ENCODE measurements at places on chromosomes 11 and 22.

DNA sequence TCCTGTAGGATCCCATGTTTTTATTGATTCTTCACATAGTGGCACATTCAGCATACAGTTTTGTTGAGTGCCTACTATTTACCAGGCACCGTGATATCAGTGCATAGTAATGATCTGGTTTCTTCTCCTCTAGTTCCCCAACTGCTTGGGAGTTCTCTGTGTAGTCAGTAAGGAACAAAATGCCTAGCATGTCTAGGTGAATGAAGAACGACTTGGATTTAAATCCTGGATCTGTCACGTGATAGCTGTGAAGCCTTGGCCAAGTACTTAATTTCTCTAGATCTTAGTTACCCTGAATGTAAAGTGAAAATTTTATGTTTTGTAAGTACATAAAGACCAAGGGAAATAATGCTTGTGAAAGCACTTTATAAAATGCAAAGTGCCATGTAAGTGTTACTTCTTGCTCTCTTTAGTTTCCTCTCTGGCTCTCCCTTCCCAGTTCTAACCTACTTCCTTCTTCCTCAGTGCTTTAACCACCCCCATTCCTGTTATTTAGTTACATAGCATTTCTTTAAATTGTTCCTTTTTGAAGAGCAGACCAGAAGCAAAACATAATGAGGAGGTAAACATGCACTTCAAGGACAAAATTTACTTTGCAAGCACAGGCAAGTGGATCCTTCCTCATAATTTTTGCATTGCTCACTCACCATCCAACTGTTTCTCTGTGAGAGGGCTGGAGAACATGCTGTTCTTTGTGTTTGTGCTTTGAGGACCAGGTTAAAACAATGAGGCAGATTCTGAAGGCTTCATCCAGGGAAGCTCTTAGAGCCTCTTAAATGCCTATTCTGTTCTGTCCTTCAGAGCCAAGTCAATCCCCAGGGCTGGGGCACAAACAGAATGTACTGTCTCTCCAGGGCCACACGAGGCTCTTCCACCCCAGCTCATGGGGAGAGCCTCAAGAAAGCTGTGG lies 353.9 kb upstream of the TENM4 start:
- no peak for DNase-seq

- no peak for DNase-seq
Measured at GRCh38 chr11:128226106-128226716, 361.1 kb downstream of the ETS1 start.

DNA sequence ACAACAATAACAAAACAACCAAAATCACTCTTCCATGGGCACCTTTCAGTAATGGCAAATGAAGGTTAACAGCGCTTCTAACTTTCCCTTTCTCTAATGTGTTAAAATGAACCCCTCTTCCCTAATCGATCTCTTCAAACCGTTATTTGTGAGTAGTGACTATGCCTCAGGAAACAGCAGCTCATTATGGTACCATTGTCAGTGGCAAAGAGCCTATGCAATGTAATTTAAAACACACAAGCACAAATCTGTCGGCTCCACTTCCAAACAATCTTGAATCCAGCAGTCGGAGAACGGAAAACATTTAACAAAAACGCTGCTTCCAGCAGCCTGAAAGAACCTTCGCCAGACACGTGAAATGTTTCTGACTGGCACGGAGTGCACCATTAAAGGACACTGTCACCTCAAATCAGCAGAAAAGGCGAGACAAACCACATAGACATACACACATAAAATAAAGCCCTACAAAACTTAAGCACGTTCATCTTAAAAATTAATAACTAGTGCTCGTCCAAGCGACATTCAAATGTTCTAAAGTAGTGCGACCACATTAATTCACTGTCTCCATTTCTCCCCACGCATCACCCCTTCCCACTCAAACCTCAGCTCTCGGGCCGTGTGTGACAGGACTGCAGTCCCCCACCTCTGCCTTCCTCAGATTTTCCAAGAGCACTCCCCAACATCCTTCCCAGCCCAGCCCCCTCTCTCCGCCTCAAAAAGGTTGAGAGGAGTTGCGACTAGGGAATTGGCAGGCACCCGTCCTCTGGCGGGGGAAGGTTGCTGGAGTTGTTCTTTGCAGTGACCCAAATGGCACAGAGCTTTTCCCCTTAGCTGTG lies 748 bp downstream of the RAB30 start:
- peak; percentile 57 for DNase-seq

DNA sequence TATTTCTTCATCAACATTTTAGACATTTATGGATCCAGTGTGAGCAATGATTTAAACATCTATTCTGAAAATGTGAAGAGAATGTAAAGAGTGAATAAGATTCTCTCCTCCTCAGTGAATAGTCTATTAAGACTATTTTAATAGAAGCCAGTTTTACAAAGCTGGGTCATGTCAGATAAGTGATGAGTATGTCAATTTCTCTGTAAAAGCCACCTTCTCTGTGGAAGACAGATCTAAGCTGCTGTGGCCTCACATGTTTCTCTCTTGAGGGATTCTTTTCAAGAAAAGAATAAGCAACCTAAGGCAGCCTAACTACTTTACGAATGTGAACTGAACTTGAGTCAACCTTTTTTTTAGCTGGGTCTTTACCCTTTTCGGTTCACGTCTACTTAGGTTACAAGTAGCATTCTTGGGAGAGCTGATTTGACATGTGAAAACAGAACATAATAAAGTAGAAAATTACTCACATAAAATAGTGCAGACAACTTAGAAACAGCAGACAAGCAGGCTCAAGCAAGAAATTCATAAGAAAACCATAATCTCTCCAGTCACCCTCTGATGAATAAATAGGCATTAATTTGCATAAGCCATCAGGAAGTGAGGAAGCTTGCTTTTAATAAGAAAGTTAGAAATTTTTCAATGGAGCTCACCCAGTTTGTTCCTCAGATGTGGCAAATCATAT lies 9.9 kb downstream of the CTSC start:
- DNase-seq = no peak

DNA sequence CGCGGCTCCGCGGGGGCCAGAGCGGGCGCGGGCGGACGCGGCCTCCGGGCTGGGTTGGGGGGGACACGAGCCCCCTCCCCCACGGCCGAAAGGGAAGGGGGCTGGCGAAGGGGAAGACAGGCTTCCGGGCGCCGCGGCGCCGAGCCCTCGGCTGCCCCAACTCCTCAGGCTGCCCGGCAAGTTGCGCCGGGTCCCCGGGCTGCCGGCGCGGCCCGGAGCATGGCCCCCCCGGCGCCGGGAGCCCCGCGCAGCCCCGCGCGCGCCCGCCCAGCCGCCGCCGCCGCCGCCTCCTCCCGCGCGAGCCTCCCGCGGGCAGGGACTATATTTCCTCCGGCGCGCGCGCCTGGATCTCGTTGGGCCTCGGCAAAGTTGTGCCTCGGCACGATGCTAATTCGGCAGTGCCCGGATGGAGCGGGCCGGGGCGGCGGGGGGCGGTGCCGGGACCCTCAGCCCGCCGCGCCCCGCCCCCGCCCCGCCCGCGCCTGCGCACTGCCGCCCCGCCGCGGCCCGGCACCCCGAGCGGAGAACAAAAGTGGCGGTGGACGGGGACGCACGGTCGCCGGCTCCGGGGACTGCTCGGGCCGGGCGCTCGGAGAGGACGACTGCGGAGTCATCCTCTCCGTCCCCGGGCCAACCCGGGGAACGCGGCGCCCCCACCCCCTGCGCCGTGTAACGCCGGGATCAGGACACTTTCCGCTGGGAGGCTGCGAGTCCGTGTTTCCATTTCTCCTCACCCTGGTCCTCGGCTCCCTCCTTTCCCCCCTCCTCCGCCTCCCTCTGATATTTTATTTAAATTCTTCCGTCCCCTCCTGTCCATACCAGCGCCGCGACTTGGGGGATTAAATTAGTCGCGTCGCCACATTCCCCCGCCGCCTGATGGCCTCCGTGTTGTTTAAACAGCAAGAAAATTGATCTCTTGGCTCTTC lies at the start of gene PHF21B:
Gene PHF21B (minus strand): TSS at position 400 of the 926 bp plus-strand sequence. CDS start 456 bp downstream, outside the sequence.
- peak; percentile 38 for DNase-seq

GRCh38 chr11:28400331-28401100 lies 292.3 kb downstream of the METTL15 start:
- DNase-seq = peak; percentile 62

GRCh38 chr11:122659676-122660554 lies 4.4 kb downstream of the UBASH3B start:
- peak; percentile 48 for DNase-seq

GRCh38 chr11:16286095-16286494 lies 70.3 kb downstream of the SOX6 start:
- no peak for DNase-seq

- DNase-seq = no peak
Measured at GRCh38 chr11:63814383-63814736, 1.1 kb downstream of the SPINDOC start.

DNA sequence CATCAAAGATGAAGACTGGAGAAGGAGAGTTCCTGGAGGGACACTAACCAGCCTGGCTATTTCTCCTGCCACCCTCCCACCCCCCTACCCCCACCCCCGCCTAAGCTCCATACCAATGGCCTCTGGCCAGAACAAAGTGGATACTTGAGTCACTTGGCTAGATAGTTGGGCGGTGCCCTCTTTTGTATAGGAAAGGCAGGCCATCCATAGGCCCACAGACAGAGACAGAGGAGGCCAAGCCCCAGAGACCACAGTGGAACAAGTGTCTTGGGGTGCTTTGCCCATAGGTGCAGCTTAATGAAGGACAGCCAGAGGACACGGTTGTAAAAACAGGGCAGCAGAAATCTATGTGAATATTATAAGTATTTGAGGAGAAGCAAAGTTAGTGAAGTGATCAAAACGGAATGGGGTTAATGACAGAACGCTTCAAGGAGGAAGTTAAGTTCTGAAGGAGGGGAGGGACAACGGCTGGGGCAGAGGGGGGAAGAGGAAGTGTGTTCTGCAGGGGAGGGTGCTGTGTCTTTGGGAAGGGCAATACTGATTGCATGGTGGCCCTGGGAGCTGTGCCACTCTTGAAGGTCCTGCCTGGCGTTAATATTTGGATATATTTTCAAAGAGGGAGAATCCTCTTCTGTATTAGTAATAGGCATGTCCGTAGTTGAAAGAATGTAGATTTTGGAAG lies 32.7 kb downstream of the FLI1 start:
- no peak for DNase-seq

- DNase-seq = peak; percentile 36
Measured at GRCh38 chr11:116962108-116962507, 124.7 kb upstream of the APOA1 start.

DNA sequence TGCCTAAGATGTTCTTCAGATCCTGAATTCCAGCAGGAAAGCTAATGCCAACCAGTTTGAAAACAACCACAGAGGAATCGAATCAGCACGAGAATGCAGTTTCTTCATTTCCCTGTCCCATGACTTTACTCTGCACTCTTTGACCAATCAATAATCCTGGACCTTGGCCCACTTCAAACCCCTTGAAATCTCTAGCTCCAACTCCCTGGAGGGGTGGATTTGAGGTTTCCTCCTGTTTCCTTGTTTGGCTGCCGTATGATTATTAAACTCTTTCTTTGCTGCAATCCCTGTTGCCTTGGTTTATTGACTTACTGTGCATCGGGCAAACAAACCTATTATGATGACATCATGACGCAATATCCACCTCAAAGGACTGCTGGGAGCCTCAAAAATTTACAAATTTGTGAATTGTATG lies 109.3 kb downstream of the FBXO7 start:
- DNase-seq = peak; percentile 57

DNA sequence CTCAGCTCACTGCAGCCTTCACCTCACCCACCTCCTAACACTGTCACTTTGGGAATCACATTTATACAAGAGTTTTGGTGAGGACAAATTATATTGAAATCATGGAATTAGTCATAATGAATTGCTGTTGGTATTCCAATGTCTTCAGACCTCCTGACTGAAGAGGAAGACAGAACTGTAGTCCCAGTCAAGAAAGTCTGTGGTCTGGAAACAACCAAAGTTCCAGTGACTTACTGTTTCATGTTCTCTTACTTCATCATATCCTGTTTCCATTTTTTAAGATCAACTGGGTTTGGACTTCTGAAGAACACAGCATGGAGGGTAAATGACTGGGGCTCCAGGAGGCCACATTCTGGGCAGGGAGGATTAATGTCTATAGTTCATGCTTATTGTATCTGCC lies 43.0 kb upstream of the HIPK3 start:
- DNase-seq = no peak

- no peak for DNase-seq
Measured at GRCh38 chr11:97409141-97409540, 1019.3 kb downstream of the JRKL start.

GRCh38 chr11:64268893-64269539 lies 15.4 kb downstream of the BAD start:
- peak; percentile 67 for DNase-seq

DNA sequence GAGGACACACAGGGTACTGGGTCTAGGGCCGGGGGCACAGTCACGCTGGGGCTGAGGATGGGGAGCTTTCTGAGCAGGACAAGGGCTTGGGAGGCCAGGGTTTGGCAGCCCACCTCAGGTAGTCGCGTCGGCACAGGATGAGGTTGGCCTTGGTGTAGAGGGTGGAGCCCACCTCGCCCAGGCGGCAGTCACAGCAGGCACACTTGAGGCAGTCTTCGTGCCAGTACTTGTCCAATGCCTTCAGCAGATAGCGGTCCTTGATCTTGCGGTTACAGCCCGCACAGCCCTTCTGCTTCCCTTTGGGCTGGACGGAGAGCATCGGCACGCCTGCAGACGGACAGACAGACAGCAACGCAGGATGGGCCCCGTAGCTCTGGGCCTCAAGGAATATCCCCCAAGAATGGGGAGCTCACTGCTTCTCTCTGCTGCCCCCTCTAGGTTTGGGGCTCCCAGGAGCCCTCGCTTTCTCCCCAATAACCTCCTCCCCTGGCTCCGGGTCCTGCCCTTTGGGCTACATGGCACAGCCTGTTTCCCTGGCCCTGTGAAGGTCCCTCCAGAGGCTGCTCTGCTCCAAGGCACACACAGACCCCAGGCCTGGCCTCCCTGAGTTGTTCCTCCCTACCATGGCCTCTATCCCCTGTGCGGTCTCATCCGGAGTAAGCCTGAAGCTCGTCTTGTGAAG lies 33.4 kb downstream of the LMO1 start:
- no peak for DNase-seq

DNA sequence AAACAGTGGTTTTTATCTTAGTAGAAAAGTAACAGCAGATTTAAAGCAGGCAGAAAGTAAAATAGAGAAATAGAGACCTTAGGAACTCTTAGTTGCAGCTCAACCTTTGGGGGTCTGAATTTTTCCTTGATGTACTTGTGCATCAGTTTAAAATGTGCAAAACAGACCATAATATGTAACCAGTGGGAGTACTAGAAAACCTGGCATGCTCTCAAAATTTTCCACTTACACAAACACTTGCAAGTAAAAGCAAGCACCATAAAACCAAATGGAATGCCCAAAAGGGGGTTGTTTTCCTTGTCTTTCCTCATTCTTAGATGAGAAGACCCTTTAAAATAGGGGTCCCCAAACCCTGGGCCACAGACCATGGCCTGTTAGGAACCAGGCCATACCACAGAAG lies 12.9 kb upstream of the MRGPRE start:
- no peak for DNase-seq

All from mesenchymal stem cell (in vitro differentiated cells and primary cell).